H9 (cell line): ENCODE measurements at places on chromosomes 6 and 20. TPM values are rescaled to one million over a fixed set of nuclear protein-coding genes. Genes with fewer than 3 reads are reported as not detected.

DNA sequence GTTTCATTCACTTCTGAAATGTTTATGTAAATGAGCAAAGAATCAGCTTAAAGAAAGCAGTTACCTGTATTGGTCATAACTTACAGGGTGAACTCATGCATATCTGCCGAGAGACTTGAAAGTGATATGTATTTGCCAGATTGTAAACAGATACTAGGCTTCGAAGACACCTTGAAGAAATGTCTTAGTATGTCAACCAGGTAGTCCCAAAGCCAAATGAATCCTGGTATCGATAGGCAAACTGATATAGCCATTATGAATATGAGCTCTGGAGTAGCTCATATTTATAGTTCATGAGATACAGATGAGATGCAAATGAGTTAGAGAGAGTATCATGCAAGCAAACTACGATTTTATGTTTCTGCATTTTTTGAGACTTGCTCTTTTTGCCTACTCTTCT is 55.8 kb downstream of the RNF182 start:
- H3K4me1 ChIP-seq = no peaks in the 10 kb centered on the region; the same call in 1 of the 2 replicates
- DNase-seq = no peak
- H3K36me3 ChIP-seq = peaks cover 10% of the 10 kb centered on the region; the same call in 1 of the 2 replicates
- H3K4me3 ChIP-seq = no peak overlapping the region
- H3K27me3 ChIP-seq = no peaks in the 10 kb centered on the region
- H3K27ac ChIP-seq = no peak overlapping the region

C20orf144 gene
- total RNA-seq = 0.24 and 0.26 TPM in 2 replicates

HLA-DMA gene
- total RNA-seq = 6.6 and 7.5 TPM in 2 replicates

DNA sequence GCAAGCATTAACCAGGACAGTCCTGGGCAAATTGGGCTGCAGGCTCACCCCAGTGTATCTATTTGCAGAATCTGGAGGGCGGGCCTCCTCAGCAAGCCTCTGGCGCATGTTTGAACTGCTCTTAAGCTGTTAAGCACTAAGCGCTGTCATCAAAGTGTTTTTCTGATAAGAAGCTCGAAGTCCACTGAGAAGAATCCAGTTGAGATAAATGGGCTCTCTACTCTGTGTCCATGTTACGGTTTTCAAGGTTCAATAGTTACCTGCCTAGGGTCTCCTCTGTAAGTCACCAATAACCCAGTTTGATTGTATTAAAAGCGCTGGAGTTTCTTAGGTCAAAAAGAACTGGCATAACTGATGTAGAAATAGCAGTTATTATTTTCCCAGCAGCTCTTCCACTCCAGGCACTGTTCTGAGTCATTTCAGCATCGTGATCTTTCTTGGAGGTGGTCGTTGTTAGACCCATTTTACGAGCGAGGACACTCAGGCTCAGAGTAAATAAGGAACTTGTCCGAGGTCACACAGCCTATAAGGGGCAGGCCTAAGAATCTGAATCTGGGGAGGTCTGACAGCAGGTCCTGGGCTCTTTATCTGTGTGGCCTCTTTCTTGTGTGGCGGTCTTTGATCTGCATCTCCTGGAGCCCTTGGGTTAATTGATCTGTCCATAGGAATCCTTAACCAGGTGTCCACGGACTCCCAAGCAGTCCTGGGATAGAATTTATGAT is 207.4 kb upstream of the ZNF217 start:
- H3K27ac ChIP-seq = no peak overlapping the region
- DNase-seq = no peak
- no peak overlapping the region for H3K4me3 ChIP-seq
- no peaks in the 10 kb centered on the region for H3K27me3 ChIP-seq

DNA sequence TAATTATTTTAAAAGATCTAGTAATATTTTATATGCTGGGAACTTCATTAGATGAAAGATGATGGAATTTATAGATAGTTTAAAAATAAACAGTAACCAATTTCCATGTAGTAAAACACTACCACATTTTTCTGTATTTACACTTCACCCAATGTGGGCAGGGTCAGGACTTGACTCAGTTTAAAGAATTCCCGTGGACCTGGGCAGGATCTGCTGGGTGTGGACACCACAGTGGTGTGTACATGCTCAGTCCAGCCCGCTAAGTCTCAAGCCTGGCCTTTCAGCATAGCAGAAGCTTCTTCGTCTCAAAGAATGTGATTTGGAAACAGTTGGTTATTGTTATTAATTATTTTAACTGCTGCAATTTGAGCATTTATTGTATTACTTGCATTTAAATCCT is 364.2 kb downstream of the SYNE1 start:
- H3K27me3 ChIP-seq = no peaks in the 10 kb centered on the region
- H3K4me1 ChIP-seq = no peaks in the 10 kb centered on the region; the same call in 1 of the 2 replicates
- H3K4me3 ChIP-seq = no peak overlapping the region
- DNase-seq = no peak

GRCh38 chr6:7765575-7766325 is 39.9 kb downstream of the BMP6 start:
- H3K4me1 ChIP-seq = peaks cover 8% of the 10 kb centered on the region; the same call in 1 of the 2 replicates
- no peak overlapping the region for H3K27ac ChIP-seq
- no peak for DNase-seq
- H3K4me3 ChIP-seq = no peak overlapping the region
- H3K36me3 ChIP-seq = no peaks in the 10 kb centered on the region; the same call in 1 of the 2 replicates
- H3K27me3 ChIP-seq = no peaks in the 10 kb centered on the region

PRR18 gene
- total RNA-seq = 0.11 TPM in 1 of 2 replicates, not detected in the other

DNA sequence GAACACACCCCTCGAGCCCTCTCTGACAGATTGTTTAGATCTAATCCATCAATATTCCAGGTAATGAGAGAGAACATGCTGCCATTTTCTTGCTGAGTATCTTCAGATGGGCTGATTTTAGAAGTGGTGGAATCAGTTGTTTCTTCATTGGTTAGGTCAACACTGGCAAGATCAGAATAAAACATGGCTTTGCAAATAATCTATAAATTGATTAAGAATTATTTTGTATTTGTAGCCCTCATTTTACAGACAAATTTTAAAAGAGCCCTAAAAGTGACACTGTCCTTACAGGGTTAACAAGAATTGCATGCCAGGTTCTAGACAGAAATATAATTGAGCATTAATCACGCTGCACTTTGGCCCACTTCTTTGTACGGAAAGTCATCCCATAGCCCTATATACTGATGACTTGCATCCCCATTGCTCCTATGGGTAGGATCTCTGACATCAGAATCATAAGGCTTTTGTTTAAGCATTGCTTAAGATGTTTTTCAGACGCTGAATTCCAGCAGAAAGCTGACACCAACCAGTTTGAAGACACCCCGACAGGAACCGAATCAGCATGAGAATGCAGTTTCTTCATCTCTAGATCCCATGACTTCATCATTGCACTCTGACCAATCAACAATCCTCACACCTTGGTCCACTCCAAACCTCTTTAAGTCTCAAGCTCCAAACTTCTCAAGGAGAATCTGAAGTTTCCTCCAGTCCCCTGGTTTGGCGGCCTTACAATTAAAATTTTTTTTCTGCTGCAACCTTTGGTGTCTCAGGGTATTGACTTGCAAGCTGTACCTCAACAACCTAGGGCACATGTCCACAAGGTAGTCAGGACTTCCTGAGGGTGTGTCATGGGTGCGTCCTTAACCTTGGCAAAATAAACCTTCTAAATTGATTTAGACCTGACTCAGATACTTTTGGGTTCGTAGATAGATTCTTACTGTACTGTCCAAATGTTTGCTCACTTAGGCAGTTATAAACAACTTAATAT is 7.8 kb downstream of the TDP2 start:
- H3K36me3 ChIP-seq = peaks cover 49% of the 10 kb centered on the region
- peaks cover 6% of the 10 kb centered on the region; the same call in 1 of the 2 replicates for H3K4me1 ChIP-seq
- H3K4me3 ChIP-seq = no peak overlapping the region
- DNase-seq = peak; percentile 46

KIAA1586 gene
- 33.3 and 37.6 TPM in 2 replicates for total RNA-seq

ARMC12 gene
- 1.5 and 1.7 TPM in 2 replicates for total RNA-seq

DNA sequence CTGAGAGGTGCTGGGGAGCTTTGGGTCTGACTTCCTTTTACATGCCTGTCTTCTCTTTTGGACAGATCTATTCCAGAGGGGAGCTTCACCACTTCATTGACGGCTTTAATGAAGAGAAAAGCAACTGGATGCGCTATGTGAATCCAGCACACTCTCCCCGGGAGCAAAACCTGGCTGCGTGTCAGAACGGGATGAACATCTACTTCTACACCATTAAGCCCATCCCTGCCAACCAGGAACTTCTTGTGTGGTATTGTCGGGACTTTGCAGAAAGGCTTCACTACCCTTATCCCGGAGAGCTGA is 13.1 kb downstream of the PRDM1 start:
- H3K4me3 ChIP-seq = peak overlapping the region; percentile 70; the same call in 2 of the 3 replicates
- no peak overlapping the region for H3K27ac ChIP-seq
- no peaks in the 10 kb centered on the region for H3K36me3 ChIP-seq
- no peak for DNase-seq
- peaks cover 3% of the 10 kb centered on the region; the same call in 1 of the 2 replicates for H3K4me1 ChIP-seq

GRCh38 chr6:140784573-140784972 is 1348.2 kb upstream of the GJE1 start:
- no peaks in the 10 kb centered on the region for H3K36me3 ChIP-seq
- no peak overlapping the region for H3K27ac ChIP-seq
- H3K27me3 ChIP-seq = no peaks in the 10 kb centered on the region
- no peak overlapping the region for H3K4me3 ChIP-seq
- no peak for DNase-seq

GRCh38 chr20:43853174-43853803 is 61.4 kb upstream of the TOX2 start:
- H3K36me3 ChIP-seq = no peaks in the 10 kb centered on the region
- H3K4me3 ChIP-seq = no peak overlapping the region
- H3K27ac ChIP-seq = no peak overlapping the region
- DNase-seq = no peak
- H3K4me1 ChIP-seq = no peaks in the 10 kb centered on the region
- H3K27me3 ChIP-seq = no peaks in the 10 kb centered on the region

CEP43 gene
- total RNA-seq = 33.6 and 35.4 TPM in 2 replicates

GRCh38 chr6:47268572-47269187 is 41.0 kb downstream of the TNFRSF21 start:
- H3K27me3 ChIP-seq = no peaks in the 10 kb centered on the region
- H3K4me3 ChIP-seq = no peak overlapping the region
- H3K4me1 ChIP-seq = no peaks in the 10 kb centered on the region; the same call in 1 of the 2 replicates
- no peak for DNase-seq
- no peak overlapping the region for H3K27ac ChIP-seq

GRCh38 chr6:160424256-160424655 is 76.1 kb downstream of the SLC22A3 start:
- no peaks in the 10 kb centered on the region for H3K36me3 ChIP-seq
- no peaks in the 10 kb centered on the region; the same call in 1 of the 2 replicates for H3K4me1 ChIP-seq
- no peak overlapping the region for H3K4me3 ChIP-seq
